ENCODE measurements at places on chromosomes 7 and 10.

DNA sequence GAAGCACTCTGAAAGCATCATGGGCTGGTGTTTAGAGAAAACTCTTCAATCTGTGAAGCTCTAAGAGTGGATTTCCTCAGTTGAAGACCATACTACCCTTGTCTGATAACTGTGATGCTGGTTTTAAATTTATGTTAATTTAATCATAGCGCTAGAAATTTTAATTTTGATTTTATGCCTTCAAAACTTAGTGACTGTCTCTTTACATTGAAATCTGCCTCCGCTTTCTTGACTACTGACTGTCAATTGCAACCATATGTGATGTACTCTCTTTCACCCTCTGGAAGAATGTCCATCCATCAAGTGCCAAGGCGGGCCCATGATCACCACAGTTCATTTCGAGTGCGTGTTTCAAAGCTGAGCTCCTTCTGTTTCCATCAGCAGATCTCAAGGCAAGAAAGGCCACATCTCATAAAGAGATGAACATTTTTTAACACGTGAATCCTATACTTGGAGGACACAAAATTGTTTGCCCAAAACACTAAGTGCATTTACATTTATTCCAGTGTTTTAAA lies 147.1 kb downstream of the ITGA8 start:
- H3K27me3 ChIP-seq, result no peaks in the 10 kb centered on the region
- no peak overlapping the region for H3K4me3 ChIP-seq
- no peak for DNase-seq
- peaks cover 3% of the 10 kb centered on the region for H3K4me1 ChIP-seq

DNA sequence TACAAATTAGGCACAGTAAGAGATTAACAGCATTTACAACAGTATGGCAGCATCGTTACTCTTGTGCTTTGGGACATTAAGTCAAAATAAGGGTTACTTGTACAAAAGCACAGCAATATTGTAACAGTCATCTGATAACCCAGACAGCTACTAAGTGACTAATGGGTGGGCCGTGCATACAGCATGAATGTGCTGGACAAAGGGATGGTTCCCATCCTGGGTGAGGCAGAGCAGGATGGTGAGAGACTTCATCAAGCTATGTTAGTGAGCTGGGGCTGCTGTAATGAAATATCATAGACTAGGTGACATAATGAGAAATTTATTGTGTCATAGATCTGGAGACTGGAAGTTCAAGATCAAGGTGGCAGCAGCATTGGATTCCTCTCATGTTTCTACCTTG lies 25.4 kb downstream of the EDRF1 start:
- H3K4me1 ChIP-seq, result no peaks in the 10 kb centered on the region
- H3K4me3 ChIP-seq, result no peak overlapping the region
- no peak for DNase-seq

DNA sequence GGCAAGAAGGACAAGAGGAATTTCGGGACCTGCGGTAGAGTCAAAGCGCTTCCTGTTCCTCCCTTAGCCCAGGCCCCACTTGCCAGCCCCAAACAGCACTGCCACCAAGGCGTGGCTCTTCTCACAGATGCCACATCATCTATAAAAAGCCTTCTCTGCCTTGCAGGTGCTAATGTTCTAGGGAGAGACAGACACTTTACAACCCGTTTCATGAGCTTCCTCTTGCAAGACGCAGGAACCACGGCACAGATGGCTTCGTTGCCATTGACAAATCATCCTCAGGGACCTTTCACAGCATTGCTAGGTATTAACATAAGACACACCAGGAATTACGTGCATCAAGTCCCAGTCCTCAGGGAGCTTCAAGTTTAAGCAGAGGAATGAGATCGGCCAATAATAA lies 180.9 kb downstream of the JCAD start:
- no peaks in the 10 kb centered on the region for H3K27me3 ChIP-seq
- no peak overlapping the region for H3K4me3 ChIP-seq

GRCh38 chr7:30736291-30736690 lies 15.6 kb upstream of the INMT start:
- no peak overlapping the region for H3K4me3 ChIP-seq
- no peak for DNase-seq
- no peak overlapping the region for H3K27ac ChIP-seq
- no peaks in the 10 kb centered on the region for H3K27me3 ChIP-seq
- no peaks in the 10 kb centered on the region for H3K4me1 ChIP-seq

DNA sequence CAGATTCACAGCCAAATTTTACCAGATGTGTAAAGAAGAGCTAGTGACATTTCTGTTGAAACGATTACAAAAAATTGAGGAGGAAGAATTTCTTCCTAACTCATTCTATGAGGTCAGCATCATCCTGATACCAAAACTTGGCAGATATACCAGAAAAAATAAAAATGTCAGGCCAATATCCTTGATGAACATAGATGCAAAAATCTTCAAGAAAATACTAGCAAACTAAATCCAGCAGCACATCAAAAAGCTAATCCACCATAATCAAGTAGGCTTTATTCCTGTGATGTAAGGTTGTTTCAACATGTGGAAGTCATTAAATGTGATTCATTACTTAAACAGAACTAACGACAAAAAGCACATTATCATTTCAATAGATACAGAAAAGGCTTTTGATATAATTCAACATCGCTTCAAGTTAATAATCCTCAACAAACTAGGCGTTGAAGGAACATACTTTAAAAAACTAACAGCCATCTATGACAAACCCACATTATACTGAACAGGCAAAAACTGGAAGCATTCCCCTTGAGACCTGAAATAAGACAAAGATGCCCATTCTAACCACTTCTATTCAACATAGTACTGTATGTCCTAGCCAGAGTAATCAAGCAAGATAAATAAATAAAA lies 807.7 kb upstream of the ZWINT start:
- no peaks in the 10 kb centered on the region for H3K4me1 ChIP-seq
- DNase-seq, result no peak
- no peak overlapping the region for H3K27ac ChIP-seq
- no peaks in the 10 kb centered on the region for H3K36me3 ChIP-seq

DNA sequence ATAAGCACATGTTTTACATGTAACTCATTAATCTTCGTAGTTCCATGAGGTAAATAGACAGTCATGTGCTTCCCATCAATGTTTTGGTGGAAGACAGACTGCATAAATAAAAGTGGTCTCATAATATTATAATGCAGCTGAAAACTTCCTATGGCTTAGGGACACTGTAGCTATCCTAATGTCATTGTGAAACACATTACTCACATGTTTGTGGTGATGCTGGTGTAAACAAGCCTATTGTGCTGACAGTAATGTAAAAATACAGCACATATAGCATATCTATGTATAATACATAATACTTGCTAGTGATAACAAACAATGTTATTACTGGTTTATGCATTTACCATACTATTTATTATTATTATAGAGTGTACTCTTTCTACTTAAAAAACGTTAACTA lies 37.2 kb upstream of the PLXDC2 start:
- H3K4me1 ChIP-seq, result no peaks in the 10 kb centered on the region
- no peak overlapping the region for H3K4me3 ChIP-seq
- H3K27me3 ChIP-seq, result no peaks in the 10 kb centered on the region
- H3K36me3 ChIP-seq, result no peaks in the 10 kb centered on the region
- no peak for DNase-seq
- H3K27ac ChIP-seq, result no peak overlapping the region

- H3K4me3 ChIP-seq, result no peak overlapping the region
- no peak overlapping the region for H3K27ac ChIP-seq
- DNase-seq, result no peak
- H3K36me3 ChIP-seq, result no peaks in the 10 kb centered on the region
- no peaks in the 10 kb centered on the region for H3K4me1 ChIP-seq
- H3K27me3 ChIP-seq, result no peaks in the 10 kb centered on the region
These were observed 25.1 kb upstream of the LAMB1 start for GRCh38 chr7:108028111-108028510.

DNA sequence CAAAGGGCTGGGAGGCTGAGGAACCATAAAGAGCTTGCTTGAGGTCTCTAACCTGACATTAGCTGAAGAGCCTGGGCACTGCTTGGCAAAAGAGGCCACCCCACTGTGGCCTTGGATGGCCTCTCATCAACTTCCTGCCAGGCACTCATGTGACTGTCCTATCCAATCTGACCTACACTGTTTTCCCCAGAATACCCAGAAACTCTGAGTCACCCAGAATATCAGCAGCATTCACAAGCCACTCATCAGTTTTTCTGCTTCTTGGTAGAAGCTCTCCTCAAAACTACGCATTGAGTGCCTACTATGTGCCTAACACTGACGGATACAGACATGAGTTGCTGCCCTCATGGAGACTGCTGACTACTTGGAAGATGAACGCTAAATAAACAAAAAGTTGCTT lies 4.1 kb upstream of the NT5C2 start:
- H3K36me3 ChIP-seq, result no peaks in the 10 kb centered on the region
- no peak overlapping the region for H3K27ac ChIP-seq
- H3K4me1 ChIP-seq, result peaks cover 3% of the 10 kb centered on the region
- DNase-seq, result no peak
- H3K27me3 ChIP-seq, result no peaks in the 10 kb centered on the region

- H3K27me3 ChIP-seq, result no peaks in the 10 kb centered on the region
- DNase-seq, result no peak
- no peaks in the 10 kb centered on the region for H3K36me3 ChIP-seq
- no peak overlapping the region for H3K27ac ChIP-seq
- H3K4me1 ChIP-seq, result no peaks in the 10 kb centered on the region
- H3K4me3 ChIP-seq, result no peak overlapping the region
These were observed 457.4 kb upstream of the GALNT17 start for GRCh38 chr7:70674571-70675010.

- no peak overlapping the region for H3K4me3 ChIP-seq
- no peaks in the 10 kb centered on the region for H3K36me3 ChIP-seq
These were observed 56.4 kb upstream of the MXI1 start for GRCh38 chr10:110150981-110151380.

DNA sequence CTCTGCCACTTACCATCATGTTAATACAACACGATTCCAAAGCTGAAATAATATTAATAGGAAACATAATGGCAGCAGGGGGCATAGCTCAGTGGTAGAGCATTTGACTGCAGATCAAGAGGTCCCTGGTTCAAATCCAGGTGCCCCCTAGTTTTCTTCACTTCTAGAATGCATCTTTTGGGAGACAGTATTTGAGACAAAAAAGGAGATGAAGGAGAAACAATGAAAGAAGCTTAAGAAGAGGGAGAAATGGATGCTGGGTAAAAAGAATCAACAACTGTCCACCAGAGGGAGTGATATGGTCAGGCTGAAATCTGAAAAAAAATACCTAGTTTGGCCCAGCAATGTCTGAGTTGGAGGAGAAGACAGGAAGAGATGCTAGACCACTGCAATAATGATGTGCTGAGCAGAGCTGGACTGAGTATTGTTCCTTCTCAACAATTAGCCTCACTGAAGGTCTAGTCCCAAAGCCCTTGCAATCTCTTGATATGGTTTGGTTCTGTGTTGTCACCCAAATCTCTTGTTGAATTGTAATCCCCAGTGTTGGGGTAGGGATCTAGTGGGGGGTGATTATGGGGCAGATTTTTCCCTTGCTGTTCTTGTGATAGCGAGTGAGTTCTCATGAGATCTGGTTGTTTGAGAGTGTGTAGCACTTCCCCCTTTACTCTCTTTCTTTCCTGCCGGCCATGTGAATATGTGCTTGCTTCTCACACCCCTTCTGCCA lies 48.3 kb downstream of the ZNF783 start:
- H3K27me3 ChIP-seq, result no peaks in the 10 kb centered on the region
- no peak overlapping the region for H3K4me3 ChIP-seq
- no peak overlapping the region for H3K27ac ChIP-seq

DNA sequence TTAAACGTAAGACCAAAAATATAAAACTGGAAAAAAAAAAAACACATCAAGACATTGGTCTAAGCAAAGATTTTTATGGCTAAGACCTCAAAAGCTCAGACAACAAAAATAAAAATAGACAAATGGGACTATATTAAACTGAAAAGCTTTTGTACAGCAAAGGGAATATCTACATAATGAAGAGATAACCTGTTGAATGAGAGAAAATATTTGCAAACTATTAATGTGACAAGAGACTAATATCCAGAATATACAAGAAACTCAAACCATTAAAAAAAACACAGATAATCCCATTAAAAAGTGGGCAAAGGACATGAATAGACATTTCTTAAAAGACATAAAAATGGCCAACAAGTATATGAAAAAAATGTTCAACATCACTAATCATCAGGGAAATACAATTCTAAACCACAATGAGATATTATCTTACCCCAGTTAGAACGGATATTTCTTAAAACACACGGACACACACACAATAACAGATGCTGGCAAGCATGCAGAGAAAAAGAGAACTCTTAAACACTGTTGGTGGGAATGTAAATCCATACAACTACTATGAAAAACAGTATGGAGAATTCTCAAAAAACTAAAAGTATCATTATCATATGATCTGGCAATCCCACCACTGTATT lies 28.8 kb downstream of the CNOT4 start:
- H3K27ac ChIP-seq, result no peak overlapping the region
- no peak for DNase-seq
- no peaks in the 10 kb centered on the region for H3K36me3 ChIP-seq
- H3K4me1 ChIP-seq, result no peaks in the 10 kb centered on the region
- no peak overlapping the region for H3K4me3 ChIP-seq
- H3K27me3 ChIP-seq, result no peaks in the 10 kb centered on the region

DNA sequence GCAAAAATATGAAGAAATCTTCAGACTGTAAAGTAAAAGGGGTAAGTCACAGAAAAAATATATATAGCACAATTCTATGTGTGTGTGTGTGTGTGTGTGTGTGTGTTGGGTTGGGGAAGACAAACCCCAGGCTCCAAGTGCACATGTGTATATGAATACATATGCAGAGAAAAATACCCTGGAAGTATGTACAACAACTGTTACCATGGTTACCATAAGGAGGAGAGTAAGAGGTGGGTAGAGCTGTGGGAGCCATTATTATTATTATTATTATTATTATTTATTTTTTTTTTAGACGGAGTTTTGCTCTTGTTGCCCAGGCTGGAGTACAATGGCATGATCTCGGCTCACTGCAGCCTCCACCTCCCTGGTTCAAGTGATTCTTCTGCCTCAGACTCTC lies 23.7 kb upstream of the TRIM24 start:
- no peaks in the 10 kb centered on the region for H3K36me3 ChIP-seq
- no peak overlapping the region for H3K4me3 ChIP-seq
- H3K4me1 ChIP-seq, result no peaks in the 10 kb centered on the region
- no peak overlapping the region for H3K27ac ChIP-seq

- no peaks in the 10 kb centered on the region for H3K27me3 ChIP-seq
- no peaks in the 10 kb centered on the region for H3K36me3 ChIP-seq
- no peak for DNase-seq
- peaks cover 17% of the 10 kb centered on the region for H3K4me1 ChIP-seq
These were observed 51.6 kb downstream of the CREB3L2 start for GRCh38 chr7:137950263-137950621.

DNA sequence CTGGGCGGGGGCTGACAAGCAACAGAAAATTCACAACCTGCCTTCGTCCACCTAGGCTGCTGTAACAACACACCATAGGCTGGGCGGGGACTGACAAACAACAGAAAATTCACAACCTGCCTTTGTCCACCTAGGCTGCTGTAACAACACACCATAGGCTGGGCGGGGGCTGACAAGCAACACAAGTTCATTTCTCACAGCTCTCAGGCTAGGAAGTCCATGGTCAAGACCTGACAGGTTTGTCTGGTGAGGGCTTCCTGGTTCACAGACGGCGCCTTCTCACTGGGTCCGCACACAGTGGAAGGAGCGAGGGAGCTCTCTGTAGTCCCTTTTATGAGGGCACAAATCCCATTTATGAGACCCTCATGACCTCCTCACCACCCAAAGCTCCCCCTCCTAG lies 52.2 kb downstream of the DIP2C start:
- no peaks in the 10 kb centered on the region for H3K4me1 ChIP-seq
- no peak overlapping the region for H3K27ac ChIP-seq
- peaks cover 4% of the 10 kb centered on the region for H3K36me3 ChIP-seq
- DNase-seq, result no peak
- no peak overlapping the region for H3K4me3 ChIP-seq

GRCh38 chr10:132366006-132366405 lies 31.0 kb upstream of the PWWP2B start:
- H3K4me3 ChIP-seq, result no peak overlapping the region
- H3K27me3 ChIP-seq, result no peaks in the 10 kb centered on the region
- H3K27ac ChIP-seq, result no peak overlapping the region
- no peaks in the 10 kb centered on the region for H3K4me1 ChIP-seq
- no peak for DNase-seq
